ENCODE measurements at places on chromosomes 3 and 15.

GRCh38 chr3:47385007-47385406 is 4.2 kb downstream of the PTPN23 start:
- no peak for DNase-seq

DNA sequence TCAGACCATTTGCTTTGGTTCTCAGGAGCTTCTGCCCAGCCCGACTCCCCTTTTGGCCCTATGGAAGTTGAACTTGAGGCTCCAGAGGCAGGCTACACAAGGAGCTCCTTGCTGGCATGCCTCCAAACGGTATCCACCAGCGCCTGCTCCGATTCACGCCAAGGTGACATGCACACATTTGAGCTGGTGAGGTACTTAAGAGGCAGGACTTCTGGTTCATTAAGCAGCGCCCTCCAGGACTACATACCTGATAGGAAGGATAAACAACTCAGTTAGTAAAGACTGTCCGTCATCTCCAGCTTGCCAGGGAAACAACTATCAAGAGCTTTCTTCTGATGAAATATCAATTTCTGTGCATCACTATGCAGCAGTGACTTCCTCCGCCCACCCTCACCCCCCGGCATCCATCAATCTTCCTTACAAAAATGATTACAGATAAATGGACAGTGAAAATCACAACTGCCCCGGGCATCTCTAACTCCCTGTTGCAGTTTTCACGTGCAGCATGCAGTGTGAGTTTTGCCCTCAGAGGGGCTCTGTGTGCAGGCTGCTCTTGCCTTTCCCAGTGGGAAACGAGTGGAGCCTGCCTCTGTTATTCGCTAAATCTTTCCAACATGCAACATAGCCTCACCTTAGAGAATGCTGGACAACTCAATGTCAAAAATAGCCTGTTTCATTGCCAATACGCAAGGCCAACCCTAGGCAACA is 122.9 kb downstream of the ARRDC4 start:
- no peak for DNase-seq

GRCh38 chr3:190166948-190167347 is 46.3 kb upstream of the P3H2 start:
- DNase-seq, result no peak

- no peak for DNase-seq
Observed at GRCh38 chr15:64883100-64883581, 28.6 kb upstream of the ANKDD1A start.

DNA sequence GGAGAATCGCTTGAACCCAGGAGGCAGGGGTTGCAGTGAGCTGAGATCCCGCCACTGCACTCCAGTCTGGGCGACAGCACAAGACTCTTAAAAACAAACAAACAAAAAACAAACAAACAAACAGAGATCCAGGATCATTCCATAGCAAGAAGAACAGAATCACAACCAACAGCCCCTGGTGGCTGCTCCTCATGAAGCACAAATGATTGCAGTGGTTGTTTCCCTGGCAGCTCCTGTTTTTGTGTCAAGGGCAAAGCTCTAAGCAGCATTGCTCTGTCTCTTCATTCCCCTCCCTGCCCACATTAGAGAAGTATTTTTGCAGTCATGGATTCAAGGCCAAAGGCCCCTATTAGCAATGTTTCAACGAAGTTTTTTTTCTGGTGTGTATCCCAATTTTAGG is 25.8 kb upstream of the BLM start:
- DNase-seq, result no peak

DNA sequence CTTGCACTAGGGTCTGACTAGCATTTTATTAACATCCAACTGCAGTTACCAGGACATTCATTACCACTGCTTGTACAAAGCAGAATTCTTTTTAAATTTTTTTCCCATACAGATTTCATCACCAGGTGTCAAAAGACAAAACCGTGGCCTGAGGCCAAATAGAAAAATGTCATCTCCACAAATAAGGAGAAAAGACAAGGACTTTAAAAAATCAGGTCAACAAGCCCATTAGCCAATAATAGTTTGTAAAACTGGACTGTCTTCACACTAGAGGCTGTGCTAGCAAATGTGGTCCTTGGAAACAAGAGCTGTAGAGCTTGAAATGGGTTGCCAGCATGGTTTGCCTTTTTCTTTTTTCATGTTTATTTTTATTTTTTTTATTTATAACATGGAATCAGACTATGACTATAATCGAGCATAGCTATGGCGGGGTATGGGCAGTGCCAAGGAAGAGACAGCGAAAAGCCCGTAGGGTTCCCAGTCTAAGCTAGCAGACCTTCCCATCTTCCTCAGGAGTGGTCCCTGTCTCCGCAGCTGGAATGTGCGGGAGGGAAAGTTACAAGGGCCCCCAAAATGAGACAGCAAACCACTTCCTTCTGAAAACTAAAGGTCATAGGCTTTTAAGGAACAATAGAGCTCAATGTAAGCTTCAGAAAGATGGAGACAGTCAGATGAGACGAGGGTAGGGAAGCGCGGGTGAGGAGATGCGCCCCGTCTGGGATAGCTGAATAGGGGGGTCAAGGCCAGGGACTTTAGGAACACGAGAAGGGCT is 1.5 kb downstream of the PTPN9 start:
- DNase-seq, result no peak

- no peak for DNase-seq
Observed at GRCh38 chr3:186772701-186773417, 10.5 kb upstream of the EIF4A2 start.

GRCh38 chr3:136432685-136433084 is 182.5 kb downstream of the PCCB start:
- DNase-seq, result no peak
